ENCODE measurements at places on chromosomes 1 and 21.

DNA sequence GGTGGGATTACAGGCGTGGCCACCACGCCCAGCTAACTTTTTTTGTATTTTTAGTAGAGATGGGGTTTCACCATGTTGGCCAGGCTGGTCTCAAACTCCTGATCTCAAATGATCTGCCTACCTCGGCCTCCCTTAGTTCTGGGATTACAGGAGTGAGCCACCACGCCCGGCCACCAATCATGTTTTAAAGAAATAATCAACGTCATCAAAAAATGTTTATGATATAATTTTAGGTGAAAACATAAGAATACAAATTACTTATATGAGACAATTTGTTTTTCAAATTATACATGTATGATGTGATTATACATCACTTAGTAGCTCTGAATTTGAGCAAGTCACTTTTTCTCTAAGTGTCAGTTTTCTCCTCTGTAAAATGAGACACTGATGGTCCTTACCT, 31.6 kb upstream of the SSBP3 start:
- DNase-seq = no peak

- DNase-seq = no peak
These were observed 4.3 kb downstream of the ERRFI1 start for GRCh38 chr1:8021676-8022266.

DNA sequence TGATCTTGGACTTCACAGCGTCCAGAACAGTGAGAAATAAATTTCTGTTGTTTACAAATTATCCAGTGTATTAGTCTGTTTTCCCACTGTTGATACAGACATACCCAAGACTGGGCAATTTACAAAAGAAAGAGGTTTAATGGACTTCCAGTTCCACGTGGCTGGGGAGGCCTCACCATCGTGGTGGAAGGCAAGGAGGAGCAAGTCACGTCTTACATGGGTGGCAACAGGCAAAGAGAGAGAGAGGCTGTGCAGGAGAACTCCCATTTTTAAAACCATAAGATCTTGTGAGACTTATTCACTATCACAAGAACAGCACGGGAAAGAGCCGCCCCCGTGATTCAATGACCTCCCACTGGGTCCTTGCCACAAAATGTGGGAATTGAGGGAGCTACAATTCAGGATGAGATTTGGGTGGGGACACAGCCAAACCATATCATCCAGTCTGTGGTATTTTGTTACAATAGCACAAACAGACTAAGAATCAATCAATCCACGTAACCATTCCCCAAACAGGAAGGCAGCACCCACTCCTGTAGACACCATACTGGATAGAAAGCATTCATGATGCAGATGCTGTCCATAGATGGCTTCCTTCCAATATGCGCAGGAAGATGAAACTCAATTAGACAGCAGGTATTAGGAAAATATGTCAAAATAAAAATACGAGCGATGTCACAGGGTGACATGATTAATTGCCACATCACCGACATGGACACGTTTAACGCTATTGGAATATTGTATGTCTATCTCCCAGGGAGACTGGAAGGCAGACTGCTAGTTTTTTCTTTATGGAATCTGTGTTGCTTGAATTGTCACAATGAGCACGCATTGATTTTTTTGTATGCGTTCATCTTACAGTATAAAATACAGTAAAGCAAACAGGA, 22.8 kb downstream of the ECE1 start:
- no peak for DNase-seq

- no peak for DNase-seq
These were observed 674 bp downstream of the CEP350 start for GRCh38 chr1:179955287-179955680.

GRCh38 chr1:78142736-78143135, 97.0 kb downstream of the GIPC2 start:
- DNase-seq = no peak

DNA sequence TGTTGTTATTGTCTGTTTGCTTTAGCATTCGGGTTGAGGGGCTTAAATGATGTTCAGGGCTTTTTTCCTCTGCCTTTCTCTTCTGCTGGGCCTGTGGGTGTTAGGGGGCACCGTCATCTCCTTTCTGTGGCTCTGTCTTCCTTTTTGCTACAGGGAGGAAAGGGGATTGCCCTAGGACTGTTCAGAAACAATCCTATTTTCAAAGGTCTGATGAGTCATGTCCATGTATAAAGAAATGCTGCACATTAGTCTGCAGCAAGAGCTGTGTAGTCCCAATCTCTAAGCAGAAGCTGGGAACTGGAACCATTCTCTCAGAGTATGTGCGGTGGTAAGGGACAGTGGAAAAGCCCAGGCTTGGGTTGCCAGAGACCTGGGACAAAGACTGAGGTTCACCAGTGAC, 462.3 kb downstream of the OMA1 start:
- no peak for DNase-seq

- no peak for DNase-seq
These were observed 54.5 kb downstream of the BACE2 start for GRCh38 chr21:41222247-41223068.

GRCh38 chr1:228219962-228220780, 12.3 kb downstream of the OBSCN start:
- DNase-seq = no peak

DNA sequence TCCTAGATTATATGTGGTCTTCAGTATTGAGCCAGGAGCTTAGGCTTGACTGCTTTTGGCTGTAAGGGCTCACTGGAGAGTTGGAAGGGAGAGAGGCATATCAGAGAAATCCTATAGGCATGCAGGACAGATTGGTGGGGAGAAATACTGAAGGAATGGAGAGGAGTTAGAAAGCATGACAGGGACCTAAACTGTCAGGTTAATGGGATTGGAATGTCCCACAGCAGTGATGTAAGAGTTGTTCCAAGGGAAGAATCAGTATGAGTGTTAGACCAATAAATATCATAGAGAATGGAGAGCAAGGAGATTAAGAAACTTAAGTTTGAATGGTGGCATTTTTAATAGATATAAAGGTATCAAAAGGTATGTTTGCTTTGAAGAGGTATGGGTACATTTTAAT, 39.7 kb downstream of the SLC35A3 start:
- no peak for DNase-seq

DNA sequence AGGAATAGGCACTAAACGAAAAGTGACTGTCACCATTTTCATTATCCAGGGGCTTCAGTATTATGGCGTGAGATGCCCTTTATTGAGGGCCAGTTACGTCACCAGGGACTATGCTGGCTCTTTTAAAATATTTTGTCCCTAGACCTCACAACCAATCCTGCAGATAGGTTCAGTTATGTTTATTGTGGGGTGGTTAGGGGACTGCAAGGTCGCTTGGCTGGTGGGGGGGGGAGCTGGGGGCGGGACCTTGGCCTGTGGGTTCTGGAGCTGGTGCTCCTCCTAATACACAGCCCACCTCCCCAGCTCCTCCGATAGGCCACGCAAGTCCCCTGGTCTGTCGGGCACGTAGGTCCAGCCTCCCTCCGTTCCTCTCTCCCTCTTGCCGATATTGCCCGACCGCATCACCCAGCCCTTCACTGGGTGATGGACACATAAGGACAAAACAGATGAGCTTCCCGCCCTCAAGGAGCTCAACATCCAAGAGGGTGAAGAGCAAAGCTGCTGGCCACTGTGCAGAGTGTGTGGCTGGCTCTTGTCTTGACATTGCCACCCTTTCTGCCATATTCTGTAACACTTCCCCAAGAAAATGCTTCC, 271.8 kb downstream of the MATN1 start:
- no peak for DNase-seq

DNA sequence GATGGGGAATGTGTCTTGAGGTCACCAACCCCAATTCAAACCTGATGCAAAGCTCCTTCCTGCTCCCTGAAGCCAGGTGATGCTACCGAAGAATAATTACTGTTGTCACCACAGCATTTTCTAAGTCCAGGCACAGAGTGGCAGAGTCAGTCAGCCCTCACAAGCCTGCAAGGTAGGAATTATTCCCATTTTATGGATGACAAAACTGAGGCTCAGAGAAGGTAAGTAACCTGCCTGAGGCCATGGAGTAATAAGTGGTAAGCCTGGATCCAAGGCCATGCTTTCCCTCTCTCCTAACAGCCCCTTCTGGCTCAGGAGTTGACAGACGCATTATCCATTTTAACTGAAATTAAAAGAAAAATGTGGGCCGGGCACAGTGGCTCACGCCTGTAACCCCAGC, 23.0 kb downstream of the CTNNBIP1 start:
- no peak for DNase-seq

DNA sequence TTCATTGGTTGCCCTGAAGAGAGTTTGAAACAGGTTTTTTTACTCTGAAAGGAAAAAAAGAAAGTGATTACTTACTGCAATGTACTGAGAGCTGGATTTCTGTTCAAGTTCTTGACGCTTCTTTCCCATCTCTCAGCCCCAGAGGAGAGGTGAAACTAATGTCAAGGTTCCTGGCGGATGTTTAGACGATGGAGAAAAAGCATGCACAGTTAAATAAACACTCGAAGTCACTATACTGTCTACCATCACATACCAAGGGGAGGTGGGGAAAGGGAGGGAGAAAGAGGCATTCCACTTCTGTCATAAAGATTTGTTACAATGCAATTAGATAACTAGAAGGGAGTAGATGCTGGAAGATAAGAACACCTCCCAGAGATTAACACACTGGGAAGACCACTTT, 177.0 kb upstream of the TNR start:
- no peak for DNase-seq

GRCh38 chr1:148353461-148354283, 129.4 kb downstream of the PPIAL4G start:
- DNase-seq = peak; percentile 12

- no peak for DNase-seq
These were observed 318 bp downstream of the ALDH4A1 start for GRCh38 chr1:18901952-18902522.

DNA sequence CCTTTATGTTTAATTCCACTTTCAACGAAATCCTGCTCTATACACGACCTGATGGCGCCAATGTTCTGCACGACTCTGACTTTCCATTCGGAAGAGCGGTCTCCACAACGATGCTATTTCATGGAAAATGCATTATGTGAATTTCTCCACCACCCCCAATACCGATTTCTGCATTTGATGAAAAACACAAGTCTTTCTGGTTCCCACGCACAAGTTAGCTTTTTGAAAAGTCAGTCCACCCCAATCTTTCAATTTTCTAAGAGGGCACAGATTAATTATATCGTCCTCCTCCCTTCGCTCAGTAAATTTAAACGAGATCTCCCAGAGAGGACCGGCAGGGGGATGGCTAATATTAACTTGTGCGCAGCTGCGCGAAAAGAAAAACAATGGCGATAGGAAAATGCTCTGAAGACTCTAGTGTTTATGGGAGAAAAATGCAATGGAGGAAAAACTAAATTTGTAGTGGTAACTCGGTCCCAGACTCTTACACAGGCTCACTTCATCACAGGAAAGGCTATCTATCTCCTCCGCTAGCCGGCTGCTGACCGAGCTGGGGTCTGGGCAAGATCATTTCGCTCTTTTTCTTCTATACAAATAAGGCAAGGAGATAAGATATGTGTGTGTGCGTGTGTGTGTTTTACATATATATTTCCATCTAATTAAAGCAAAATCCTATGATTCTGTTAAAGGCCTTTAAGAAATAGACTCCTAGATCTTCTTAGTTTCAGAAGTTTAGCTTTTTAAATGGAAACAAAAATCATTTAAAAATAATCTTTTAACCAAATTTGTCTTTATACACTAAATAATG, 1.2 kb upstream of the LHX8 start:
- DNase-seq = no peak

DNA sequence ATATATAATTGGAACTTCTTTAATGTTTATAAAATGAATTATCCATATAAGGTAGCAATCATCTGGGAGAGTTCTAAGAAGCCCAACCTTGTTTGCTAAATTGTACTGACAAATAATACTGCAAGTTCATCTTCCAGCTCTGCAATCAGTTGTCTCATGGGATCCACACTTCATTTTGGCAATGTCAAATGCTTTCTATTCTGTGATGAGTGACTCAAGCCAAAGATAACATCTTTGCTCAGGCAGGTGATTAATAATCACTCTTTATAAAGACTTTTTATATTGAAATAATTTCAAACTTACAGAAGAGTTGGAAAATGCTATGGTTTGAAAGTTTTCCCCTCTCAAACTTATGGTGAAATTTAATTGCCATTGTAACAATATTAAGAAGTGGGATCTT, 67.2 kb downstream of the SLC44A5 start:
- DNase-seq = no peak

DNA sequence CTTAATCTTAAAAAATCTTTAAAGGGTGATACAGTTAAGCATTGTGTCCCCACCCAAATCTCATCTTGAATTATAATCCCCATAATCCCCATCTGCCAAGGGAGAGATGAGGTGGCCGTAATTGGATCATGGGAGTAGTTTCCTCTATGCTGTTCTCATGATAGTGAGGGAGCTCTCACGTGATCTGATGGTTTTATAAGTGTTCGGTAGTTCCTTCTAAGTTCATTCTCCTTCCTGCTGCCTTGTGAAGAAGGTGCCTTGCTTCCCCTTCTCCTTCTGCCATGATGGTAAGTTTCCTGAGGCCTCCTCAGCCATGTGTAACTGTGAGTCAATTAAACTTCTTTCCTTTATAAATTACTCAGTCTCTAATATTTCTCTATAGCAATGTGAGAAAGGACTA, 10.7 kb downstream of the DHRS3 start:
- peak; percentile 69 for DNase-seq

GRCh38 chr1:10906866-10907519, 105.5 kb upstream of the TARDBP start:
- no peak for DNase-seq

GRCh38 chr1:121522061-121522759, 337.4 kb downstream of the SRGAP2C start:
- DNase-seq = no peak

- DNase-seq = no peak
These were observed 1.3 kb downstream of the UBL4B start for GRCh38 chr1:110113551-110113950.

GRCh38 chr1:95723346-95723745, 489.3 kb downstream of the RWDD3 start:
- DNase-seq = no peak

GRCh38 chr21:32445101-32445500, 32.6 kb downstream of the EVA1C start:
- DNase-seq = no peak

- DNase-seq = no peak
These were observed 583.1 kb upstream of the RGS18 start for GRCh38 chr1:191575180-191575579.

DNA sequence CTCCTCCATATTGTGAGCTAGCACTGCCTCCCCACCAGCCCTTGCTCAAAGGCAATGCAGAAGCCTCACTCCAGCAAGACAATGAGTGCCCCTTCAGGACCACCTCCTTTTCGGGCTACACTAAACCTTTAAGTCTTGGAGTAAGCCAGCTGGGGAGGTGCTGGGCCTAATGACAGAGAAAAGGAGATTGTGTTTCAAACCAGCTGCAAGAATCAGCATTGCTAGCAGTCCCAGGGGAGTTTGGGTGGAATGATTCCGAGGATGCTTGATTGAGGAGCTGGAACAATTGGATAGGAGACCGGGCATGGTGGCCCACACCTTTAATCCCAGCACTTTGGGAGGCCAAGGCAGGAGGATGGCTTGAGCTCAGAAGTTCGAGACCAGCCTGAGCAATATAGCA, 54.1 kb upstream of the GPR37L1 start:
- no peak for DNase-seq

GRCh38 chr1:9345922-9346321, 53.2 kb downstream of the SPSB1 start:
- DNase-seq = no peak

Measured in retinal pigment epithelial cell (primary cell).